Occipital lobe (tissue), 3 donors: ENCODE measurements at places on chromosomes 11 and 22.

DNA sequence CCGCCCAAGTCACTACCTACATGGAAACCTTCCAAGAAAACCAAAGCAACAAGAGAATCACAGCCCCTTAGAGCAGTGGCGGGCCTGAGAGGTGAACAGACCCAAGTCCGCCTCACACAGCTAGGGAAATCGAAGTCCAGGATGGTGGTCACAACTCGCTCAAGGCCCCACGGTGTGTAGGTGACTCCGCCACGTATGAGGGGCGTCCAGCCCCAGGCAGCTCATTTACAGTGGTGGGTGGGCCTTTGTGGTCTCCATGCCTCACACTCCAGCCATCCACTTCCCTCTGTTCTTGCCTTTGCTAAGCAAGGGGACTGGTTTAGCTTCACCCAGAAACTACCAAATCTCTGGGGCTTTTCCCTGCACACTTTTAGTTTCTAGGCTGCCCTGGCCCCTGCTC is 9.7 kb upstream of the TCF20 start:
- DNase-seq: no peak

- no peak for DNase-seq
Observed at GRCh38 chr11:18540207-18541009, 13.7 kb upstream of the TSG101 start.

DNA sequence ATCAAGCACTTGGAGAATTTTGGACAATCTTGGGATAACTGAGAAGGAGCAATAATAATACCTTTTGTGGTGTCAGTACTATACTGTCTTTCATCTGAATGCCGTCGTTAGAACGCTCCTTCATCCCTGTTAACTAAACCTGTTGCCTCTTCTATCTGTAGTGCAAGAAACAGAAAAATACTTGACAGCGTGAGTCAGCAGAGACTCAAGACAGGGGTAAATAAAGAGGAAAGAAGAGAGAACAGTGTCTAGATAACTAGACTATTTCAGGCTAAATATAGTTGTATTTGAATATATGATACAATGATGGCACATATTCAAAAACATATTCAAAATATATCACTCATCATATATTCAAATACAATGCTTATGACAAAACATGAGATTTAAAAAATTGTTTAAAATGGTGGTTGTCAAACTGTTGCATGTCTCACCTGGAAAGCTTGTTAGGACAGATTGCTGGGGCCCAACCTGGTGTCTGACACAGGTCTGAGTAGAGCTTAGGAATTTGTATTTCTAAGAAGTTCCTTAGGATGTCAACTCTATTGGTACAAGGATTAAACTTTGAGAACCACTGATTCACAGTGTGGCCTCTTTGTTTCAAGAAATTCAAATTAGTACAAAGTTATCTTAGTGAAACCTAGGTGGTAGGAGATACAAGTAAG is 17.4 kb downstream of the OOSP4A start:
- no peak for DNase-seq

DNA sequence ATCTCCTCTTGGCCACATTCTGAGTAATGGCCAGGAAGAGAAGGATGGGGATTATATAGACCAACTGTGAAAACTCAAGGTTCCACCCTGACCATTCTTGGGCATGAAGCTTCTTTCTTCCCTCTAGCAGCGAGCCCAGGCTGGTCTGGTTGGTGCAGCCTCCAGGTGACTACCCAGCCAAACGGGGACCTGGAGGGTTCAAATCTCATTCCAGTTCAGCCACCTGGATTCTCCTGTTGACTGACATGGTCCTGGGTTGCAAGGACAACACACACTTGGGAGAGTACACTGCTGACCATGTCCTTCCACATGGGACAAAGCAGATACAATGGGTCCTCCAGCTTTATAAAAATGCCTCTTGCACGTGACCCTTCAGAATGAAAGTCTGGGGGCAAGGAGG is 67.0 kb downstream of the SHANK2 start:
- DNase-seq: no peak

- DNase-seq: no peak
Observed at GRCh38 chr11:12523180-12523924, 146.0 kb downstream of the PARVA start.

DNA sequence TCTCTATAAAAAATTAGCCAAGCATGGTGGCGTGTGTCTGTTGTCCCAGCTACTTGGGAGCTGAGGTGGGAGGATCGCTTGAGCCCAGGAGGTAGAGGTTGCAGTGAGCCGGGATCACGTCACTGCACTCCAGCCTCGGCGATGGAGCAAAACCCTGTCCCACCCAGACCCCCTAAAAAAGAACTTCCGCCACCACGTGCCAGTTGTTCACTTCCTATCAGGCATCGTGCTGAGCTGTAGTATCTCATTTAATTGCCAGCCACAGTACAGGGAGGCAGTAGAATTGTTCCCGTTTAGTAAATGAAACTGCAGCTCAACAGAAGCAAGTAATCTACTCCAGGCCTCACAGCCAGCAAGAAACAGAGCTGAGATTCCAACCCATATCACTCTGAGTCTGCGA is 3.0 kb upstream of the TMEM132A start:
- no peak for DNase-seq

- no peak for DNase-seq
Observed at GRCh38 chr22:31363885-31364465, 17.8 kb upstream of the PATZ1 start.

DNA sequence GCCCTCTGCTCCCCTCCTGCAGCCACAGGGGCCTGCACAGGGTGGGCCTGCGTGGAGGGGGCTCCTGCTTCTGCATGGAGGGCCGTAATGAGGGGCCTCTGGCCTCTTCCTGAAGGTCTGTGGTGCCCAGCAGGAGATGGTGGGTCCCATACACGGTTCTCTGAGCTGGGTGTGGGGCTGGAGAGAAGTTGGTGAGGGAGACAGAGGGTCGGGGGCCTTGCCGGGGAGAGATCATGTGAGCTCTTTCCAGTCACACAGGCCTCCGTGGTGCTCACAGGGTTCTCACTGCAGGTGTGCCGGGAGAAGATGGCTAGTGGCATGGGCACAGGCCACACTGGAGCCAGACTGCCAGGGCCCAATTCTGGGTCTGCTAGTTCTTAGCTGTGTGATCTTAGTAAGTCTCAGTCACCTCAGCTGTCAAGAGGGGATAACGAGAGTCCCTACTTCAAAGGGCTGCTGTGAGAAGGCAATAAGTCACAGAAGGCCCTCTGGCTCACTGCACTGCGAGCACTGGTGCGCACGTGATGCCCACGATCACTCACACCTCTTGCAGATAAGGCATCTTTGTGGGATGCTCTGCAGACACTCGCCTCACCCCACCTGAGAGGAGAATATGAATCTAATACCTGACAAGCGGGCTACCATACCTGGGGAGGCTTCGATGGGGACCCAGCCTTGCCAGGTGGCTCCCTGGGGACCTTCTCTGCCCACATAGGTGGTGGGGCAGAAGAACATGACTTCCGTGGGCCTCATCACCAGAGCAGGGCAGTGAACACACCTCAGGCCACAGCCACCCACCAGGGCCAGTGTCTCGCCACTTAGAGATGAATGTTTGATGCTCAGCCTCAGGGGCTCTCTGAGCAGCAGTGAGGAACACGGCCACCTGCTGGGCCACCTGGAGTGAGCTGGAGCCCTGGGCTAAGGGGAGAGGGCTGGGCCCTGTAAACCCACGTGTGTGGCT is 14.5 kb downstream of the KCNC1 start:
- no peak for DNase-seq

DNA sequence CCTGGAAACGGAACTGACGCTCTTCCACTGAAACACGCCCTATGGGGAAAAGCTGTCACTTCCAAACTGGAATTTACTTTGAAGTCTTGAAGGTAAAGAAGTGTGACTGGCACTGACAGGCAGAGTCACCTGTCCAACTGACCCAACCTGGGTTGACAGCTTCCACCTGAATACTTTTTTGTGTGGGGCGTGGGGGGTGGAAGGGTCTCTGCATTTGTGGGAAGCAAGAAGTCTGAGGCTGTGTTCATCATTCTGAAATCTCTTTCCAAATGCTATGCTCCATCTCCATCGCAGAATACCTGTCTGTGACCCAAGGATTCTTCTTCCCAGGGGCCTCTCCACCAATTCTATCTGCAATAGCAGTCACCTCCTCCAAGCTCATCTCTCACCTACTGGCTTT is 7.8 kb downstream of the IFT27 start:
- DNase-seq: no peak

DNA sequence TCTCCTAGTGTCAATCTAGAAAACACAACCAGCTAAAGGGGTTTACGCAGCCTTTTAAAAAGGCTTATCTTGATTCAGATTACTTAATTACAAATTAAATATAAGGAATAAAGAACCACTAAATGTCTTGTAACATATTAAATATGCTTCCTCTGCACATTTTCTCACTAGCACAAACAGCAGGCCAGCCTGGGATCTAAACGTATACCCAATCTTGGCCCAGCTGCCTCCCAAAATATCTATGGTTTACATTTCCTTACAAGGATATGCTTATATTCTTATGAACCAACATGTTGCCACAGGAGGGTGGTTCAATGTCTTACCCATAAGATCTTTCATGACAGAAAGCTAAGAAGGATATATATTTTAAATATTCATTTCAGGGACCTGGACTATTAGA is 7.7 kb downstream of the LGR4 start:
- DNase-seq: no peak
